Dorsolateral prefrontal cortex (tissue), 122 donors: ENCODE measurements at places on chromosomes 2 and 18.

- no peak for DNase-seq
Measured at GRCh38 chr2:218401890-218402289, 2.2 kb downstream of the CTDSP1 start.

DNA sequence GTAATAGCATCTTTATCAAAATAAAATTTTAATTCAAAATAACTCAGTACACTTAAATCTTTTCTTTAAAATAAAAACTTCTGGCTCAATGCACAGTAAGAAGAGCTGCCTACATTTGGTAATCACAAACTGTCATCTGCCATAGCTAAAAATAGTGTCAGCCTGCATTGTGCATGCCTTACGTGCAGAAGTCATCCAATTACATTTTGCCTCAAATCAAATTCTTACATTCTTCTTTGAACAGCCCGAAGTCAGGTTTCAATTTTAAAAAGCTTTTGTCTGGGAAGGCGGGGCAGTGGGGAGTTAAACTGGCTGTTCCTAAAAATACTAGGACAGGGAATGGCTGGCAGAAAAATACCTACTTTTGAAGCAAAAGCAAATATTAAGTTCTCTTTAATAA is 51.1 kb downstream of the RTN4 start:
- DNase-seq: no peak

DNA sequence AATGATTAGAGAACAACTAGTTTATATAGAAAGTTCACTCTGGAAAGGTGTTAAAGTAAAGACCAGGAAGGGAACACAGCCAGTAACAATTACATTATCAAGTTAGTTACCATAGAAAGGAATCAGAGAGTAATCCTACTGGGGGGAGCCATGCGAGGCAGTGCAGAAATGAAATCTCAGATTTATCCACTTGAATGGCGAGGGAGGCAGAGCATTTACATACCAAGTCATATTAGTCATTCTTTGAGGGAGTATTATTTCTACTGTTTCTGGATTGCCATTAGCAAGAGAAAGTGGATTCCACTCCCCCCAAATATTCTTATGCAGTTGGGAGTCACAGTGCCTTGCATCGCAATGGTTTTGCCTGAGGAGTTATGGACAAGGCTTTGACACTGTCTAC is 472.7 kb upstream of the TRIB2 start:
- DNase-seq: no peak

GRCh38 chr2:177972782-177973181 is 99.8 kb downstream of the PDE11A start:
- DNase-seq: no peak

- no peak for DNase-seq
Measured at GRCh38 chr2:165701147-165701546, 92.9 kb downstream of the GALNT3 start.

DNA sequence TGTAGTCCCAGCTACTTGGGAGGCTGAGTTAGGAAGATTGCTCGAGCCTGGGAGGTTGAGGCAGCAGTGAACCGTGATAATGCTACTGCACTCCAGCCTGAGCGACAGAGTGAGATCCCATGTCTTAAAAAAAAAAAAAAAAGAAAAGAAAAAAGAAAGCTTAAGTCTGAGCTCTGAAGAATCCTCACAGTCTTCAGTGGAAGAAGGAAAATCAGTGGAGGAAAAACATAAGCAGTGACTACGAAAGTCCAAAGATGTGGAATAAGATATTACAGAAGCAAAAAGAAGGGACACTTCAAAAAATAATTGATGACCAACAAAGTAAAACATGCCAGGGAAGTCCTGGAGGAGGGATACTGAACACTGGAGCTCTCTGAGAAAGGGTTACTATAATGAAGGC is 2.8 kb upstream of the PCGF1 start:
- no peak for DNase-seq

DNA sequence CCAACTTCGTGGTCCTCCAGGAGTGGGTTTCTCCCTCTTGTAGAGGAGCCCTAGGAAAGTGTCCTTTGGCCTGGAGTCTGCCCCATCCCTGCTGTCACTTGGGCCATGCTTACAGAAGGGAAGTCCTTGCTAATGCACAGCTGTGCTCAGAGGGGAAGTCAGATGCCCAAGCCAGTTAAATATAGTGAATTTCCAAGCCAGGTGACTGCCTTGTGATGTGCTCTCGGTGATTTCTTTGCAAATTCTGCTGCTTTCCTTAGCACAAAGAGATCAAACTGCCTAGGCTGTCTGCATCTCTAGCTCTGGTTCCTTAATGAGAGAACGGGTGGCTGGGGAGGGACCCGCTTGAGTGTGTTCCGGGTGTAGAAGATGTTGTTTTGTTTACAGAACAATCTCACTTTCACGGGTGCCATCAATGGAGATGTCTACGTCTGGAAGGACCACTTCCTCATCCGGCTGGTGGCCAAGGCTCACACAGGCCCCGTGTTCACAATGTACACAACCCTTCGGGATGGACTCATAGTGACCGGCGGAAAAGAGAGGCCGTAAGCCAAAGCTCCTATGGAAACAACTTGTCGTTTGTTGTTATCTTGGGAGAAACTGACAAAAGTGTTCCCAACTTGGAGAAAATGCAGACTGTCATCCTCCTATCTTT is 91.4 kb downstream of the RTN4 start:
- DNase-seq: no peak

DNA sequence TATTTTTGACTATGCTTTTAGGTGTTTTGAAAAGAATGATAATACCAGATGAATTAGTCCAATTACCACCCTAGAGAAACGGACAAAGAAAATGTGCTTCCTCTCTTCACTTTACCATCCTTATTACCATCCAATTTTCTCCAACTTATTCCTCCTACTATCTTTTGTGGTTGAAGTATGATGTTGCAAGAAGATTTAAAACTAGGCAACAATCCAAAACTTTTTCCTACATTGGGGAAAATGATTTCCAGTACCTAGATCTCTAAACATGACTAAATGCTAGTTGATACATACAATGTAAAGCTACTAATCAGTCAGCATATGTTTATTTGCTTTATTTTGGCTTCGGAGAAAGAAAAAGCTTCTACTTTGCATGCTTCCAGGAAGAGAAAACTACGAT is 355.0 kb upstream of the LYPD1 start:
- no peak for DNase-seq

- no peak for DNase-seq
Measured at GRCh38 chr2:75379476-75380210, 180.3 kb upstream of the TACR1 start.

DNA sequence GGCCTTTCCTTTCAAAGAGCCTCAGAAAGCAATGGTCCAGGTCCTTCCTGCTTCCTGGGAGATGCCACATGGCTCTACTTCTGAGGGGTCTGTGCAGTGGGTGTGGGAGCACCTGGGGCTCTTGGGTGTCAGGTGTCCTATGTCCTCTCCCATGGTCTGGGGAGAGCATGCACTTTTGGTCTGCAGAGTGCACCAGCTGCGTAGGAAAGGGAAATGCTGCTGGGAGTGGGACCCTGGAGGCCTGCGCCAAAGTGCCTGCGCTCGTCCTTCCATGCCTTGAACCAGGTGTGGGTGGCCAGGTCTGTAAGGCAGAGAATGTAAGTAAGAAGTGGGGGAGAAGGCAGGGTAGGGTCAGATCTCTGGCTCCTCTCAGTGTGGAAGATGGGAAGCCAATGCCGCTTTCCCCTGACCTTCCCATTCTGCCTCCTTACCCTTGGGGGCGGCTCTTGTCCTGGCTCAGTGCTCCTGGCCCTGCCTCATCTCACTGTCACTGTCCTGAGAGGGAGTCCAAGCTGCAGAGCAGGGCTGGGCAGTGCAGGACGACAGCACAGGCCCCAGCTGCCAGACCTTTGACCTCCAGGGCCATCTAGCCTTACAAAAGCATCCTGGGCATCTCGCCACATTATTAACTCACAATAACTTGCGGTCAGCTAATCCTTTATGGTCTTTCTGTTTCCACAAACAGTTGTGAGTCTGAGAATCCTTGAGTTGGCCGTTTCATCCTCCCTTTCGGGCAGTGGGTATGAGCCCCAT is 6.6 kb upstream of the PROM2 start:
- no peak for DNase-seq

- DNase-seq: no peak
Measured at GRCh38 chr2:234426616-234427015, 70.3 kb downstream of the ARL4C start.

- DNase-seq: no peak
Measured at GRCh38 chr18:23609390-23610023, 23.2 kb upstream of the NPC1 start.

GRCh38 chr18:61948281-61948741 is 55.5 kb upstream of the RNF152 start:
- DNase-seq: no peak

- no peak for DNase-seq
Measured at GRCh38 chr2:117717072-117717471, 97.4 kb upstream of the DDX18 start.

GRCh38 chr2:137193401-137193800 is 428.1 kb downstream of the THSD7B start:
- no peak for DNase-seq

DNA sequence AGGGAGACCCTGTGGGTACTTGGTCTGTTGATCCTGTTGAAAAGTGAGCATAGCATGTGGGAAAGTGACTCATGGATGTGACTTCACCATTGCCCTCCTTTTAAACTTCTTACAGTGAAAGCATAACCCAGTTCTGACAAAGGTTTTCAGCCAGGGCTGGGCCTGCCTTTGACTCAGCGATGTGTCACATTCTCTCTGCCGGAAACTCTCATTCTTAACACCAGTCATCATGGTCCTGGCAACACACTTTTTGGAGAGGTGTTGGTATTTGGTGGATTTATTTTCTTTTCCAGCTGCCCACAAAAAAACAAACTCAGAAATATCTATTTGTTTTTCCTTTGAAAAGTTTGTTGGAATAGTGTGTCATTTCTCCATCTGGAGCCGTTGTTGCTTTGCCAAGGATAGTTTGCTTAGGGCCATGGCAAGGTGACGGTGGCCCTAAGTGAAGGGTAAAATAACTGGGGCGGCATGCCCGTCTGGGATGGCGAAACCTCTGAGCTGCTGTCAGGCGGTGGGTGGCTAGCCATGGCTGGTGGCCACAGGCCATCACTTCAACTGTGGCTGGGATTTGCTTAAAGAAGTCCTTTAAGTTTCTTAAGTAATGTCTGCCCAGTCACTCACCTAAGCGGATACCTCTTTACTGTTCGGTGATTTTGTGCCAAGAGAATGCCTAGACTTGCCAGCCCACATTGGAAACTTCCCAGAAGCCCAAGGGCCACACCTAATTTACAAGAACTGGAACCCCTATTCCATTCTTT is 123.3 kb downstream of the LTBP1 start:
- DNase-seq: no peak

DNA sequence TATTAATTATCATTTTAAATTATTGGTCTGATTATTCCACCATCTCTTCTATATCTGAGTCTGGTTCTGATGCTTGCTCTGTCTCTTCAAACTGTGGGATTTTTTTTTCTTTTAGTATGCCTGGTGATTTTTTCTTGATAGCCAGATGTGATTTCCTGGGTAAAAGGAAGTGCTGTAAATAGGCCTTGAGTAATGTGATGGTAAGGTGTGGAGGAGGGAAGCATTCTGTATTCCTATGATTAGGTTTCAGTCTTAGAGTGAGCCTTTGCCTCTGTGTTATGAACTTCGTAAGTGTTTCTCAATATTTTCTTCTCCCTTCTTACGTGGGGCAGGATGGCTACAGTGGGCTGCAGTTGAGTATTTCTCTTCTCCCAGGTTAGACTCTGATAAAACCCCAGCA is 103.0 kb downstream of the EHBP1 start:
- DNase-seq: no peak

DNA sequence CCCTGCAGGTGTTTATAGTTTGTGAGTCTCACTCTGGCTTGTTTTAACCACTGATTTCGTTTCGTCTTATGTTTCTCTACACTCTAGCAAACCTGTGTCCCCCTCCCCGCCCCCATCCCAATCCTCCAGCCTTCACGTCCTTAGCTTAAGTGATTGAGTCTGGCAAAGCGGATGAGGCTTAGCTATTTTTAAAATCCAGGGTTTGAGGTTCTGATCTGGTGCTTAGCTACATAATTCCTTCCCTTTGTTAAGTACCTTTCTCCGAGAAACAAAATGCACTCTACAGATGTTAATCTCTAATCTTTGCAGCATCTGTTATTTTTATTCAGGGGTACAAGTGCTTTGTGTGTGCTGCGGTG is 7.8 kb downstream of the AGAP1 start:
- no peak for DNase-seq

- no peak for DNase-seq
Measured at GRCh38 chr2:131105950-131106801, 1.0 kb downstream of the PLEKHB2 start.

DNA sequence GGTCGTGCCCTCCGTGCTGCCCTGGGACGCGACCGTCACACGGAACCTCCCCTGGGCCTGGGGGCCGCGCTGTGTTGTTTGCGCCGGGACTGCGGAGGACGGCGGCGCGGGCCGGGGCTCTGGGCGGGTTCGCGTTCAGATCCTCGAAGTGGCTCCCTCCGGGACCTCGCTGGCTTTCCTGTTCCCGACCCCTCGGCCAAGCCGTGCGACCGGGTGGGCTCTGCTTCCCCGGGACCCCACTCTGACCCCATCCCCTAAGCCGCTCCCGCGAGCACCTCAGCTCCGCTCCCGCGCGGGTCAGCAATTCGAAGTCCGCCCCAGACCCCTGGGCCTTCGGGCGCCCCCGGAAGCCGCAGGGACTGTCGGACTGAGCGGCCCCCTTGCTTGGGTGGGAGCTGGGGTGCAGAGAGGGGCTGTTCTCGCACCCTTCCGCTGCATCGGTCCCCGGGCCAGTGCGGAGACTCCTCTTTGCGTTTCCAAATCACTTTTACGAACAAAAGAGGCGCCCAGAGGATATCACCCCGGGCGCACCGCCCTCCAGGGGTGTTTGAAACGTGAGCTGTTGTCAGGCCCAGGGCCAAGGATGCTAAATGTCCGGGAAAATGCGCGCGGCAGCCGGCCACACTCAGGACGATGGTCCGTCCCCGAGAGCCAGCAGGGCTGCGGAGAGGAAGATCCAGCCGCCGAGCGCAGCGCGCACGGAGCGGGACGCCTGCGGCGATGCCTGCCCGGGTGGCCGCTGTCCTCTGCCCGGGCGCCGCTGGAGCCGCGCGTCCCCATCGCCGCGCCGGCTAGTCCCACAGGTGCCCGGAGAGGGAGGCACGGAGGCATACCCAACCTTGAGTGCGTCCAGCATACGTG is 73.5 kb downstream of the ZCCHC2 start:
- DNase-seq: no peak

DNA sequence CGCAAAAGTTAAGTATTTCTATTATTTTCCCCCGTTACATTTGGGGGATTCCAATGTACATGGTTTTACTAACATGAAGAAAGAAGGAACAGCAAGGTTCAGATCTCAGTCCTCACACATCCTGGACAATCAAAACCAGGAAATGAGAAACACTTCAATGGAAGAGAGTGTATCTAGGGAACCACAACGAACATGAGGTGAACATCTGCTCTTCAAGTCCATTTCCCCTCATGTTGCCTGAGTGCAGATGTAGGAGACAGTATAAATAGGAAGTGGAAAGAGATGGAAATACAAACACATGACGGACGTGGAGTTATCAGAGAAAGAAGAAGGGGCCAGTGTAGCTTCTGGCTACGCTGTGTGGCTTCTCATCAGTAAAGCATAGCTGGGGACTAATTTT is 52.6 kb downstream of the CHN1 start:
- no peak for DNase-seq

GRCh38 chr2:45652090-45653031 is 886 bp downstream of the PRKCE start:
- peak; percentile 50 for DNase-seq
